Stimulated activated CD8-positive, alpha-beta memory T cell treated with anti-CD3 and anti-CD28 coated beads, Interleukin-15, amount 100 ng/mL, for 4 hours (primary cell): ENCODE measurements at places on chromosomes 5 and 9.

GRCh38 chr9:12461763-12462460 lies 231.3 kb upstream of the TYRP1 start:
- DNase-seq, result no peak

DNA sequence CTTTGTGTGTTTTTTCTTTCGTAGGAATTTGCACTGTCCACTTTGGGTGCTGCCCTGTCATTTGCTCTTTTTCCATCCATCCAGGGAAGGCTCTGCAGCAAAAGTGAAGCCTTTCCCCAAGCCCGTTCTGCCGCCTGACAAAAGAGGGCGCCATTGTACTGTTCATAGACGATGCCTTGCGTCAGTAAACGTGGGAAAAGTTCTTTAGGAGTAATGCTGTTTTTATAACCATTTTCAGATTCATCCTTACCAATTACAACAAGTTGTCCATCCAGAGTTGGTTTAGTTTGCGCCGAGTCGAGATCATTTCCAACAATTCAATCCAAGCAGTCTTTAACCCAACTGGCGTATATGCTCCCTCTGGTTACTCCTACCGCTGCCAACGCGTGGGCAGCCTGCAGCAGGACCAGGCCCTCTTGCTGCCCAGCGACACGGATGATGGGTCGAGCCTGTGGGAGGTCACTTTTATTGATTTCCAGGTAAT lies 34.3 kb upstream of the RPS23 start:
- no peak for DNase-seq

GRCh38 chr9:127109212-127109711 lies 13.2 kb downstream of the ANGPTL2 start:
- no peak for DNase-seq

- no peak for DNase-seq
Measured at GRCh38 chr5:71834601-71835000, 115.5 kb downstream of the CARTPT start.

DNA sequence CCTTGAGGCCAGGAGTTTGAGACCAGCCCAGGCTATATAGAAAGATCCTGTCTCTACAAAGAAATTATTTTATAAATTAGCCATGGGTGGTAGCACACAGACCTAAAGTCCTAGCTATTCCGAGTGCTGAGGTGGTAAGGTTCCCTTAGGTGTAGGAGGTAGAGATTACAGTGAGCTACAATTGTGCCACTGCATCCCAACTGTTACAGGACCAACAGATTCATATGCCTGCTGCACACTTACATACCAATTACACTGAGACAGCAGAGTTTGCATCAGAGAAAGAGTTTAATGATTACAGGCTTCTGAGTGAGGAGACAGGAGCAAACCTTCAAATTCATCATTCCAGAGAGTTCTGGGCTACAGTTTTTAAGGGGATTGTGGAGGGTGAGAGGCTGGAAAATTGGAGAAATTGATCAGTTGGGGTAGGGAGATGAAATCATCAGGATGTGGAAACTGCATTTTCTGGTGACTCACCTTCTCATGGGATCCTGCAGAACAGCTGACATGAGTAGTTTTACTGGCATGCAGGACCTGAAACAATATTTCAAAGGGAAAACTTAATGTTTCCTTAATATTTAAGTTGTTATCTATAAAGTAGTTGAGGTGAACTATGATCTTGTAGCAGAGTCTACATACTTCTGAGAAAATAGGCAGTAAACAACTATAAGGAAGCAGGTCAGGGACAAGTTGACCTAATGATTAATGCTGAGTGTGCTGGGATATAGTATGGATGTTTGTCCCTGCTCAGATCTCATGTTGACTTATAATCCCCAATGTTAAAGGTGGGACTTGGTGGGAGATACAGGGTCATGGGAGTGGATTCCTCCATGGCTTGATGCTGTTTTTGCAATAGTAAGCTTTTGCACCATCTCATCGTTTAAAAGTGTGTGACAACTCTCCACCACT lies 54.7 kb downstream of the ANXA2R start:
- DNase-seq, result no peak

DNA sequence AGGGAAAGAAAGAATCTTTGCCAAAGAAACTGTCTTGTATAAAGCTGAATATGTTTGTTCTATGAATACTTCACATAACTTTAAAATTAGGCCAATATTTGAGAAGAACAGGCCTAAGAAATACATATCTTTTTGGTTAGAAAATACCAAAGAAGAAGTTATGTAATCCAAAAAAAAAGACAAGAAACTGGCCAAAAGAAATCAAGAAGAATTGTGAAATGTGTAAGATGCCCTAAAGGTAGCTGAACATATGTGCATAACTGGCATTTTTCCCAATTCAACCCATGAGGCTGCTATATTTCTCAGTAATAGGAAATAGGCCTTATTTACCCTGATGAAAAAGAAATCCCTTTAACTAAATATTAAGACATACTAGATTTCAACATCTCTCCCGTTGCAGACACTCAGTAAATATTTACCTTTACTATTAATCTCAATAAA lies 290.0 kb downstream of the CETN3 start:
- no peak for DNase-seq

DNA sequence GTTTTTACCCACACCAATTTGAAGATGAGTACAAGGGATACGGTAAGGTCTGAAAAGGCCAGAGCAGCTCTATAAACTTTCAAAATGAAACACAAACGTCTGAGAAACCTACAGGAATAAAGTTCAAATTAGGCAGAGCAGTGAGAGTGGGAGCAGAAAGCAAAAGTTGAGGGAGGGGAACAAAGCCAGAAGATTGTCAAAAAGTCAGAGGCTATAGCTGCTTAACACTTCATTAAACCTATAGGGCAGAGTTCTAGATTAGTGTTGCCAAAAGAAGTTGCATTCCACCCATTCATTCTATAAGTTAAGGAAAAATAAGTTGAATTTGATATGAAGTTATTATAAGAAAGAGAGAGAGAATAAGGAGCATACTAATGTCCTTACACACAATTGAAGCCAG lies 309.6 kb upstream of the CD180 start:
- DNase-seq, result no peak

DNA sequence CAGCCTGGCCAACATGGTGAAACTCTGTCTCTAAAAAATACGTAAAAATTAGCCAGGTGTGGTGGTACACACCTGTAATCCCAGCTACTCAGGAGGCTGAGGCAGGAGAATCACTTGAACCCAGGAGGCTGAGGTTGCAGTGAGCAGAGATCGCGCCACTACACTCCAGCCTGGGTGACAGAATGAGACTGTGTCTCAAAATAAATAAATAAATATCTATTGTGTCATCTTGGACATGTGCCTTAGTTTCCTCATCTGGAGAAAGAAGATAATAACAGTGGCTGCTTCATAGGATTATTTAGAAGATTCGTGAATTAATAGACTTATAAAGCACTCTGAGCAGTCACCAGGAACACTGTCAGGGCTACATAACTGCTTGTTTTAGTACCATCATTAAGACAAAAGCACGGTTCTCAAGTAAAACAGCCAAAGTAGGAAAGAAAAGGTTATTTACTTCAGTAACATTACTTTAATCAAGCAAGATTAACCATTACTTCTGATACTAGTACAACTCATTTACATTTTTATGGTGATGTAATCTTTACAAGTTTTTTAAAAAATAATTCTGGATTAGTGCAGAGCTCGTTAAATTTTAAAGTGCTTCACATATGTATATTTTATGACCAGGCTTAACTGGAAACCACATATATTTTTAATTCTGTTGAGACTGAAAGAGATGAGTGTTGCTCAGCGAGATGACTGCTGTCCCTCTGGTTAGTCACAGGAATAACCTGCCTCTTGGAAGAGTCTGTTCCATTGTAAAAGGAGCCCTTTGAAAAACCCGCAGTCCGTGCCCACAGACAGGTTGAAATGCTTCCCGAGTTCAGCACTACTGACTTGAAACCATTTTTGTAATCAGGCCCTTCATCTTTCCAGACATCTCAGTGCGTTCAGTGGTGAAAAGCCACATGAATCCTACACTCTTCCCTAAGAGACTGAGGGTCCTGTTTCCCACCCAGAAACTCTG lies 36.7 kb downstream of the ANKH start:
- no peak for DNase-seq

DNA sequence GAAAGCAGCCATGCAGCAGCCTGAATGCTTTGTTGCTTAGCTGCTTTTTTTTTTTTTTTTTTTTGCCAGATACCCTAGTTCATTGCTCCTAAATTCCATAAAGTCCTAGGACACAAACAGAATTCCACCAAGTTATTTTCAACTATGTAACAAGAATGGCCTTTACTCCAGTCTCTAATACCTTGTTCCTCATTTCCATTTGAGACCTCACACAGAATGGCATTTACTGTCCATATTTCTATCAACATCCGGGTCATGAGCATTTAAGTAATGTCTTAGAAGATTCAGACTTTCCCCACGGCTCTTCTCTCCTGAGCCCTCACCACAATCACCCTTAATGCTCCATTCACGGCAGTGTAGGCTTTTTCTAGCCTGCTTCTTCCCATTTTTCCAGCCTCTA lies 31.7 kb upstream of the FBXW11 start:
- no peak for DNase-seq

- DNase-seq, result no peak
Measured at GRCh38 chr5:141814064-141814964, 63.9 kb downstream of the PCDH1 start.

DNA sequence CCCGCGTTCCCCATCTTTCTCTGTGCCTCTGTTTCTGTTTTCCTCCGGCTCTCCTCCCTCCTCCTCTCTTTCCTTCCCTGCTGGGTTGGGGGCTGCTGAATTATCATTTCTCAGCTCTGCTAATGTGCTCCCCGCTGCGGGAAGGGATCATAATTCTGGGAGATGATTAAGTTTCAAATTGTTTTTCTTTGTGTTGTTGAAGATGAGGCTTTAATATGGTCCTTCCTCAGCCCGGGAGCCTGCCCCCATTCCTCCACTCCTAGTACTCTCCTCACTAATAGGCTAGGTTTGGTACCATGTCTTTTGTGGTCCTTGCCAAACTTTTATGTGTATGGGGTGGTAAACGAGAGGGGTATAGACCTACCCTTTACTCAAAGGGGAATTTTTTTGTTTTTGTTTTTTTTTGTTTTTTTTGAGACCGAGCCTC lies 5.7 kb upstream of the PCDH1 start:
- DNase-seq, result no peak

DNA sequence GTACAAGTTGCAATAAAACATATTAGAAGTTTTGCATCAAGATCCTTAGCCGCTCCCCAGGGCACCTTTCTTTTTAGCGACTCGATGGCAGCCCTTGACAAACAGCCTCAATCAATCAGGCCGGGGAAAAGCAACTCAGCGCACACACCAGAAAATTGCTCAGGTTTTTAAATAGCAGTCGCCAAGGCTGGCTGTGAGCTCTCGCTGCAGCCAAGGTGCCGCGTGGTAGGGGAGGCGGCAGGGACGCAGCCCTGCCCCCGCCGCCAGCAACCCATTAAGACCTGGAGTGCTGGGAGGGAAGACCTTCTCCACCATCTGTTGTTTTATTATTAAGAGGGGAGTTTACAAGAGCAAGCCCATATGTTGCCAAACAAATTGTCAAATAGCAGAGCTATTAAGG lies 22.6 kb downstream of the ASS1 start:
- no peak for DNase-seq

DNA sequence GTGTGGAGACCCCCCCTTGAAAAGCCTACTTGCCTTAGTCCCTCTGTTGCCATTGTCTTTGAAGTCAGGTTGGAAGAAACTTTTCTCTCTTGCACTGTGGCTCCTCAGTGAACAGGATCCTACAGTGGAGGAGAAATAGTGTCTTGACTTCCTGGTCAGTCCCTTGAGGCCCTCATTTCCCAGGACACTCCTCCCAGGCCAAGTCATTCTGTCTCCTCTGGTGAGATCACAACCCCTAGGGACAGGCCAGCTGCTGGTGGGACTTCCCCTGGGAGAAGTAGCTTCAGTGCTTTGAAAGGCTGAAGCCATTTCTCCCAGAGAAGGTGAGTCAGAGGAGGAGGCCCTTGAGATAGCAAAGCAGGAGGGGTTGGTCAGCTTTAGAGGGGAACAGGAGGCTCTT lies 10.1 kb upstream of the GRIA1 start:
- no peak for DNase-seq

DNA sequence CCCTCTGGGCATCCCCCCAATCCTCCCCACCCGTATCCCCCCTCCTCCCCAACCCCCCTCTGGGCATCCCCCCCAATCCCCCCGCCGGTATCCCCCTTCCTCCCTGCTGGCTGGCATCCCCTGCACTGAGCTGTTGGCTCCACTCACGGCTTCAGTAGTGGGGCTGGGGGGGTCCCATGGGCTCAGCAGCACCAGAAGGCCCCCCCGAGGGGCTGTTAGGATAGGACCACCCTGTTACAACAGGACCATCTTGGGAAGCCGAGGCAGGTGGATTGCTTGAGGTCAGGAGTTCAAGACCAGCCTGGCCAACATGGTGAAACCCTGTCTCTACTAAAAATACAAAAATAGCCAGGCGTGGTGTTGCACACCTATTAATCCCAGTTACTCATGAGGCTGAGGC lies 42.4 kb downstream of the EXD3 start:
- no peak for DNase-seq

DNA sequence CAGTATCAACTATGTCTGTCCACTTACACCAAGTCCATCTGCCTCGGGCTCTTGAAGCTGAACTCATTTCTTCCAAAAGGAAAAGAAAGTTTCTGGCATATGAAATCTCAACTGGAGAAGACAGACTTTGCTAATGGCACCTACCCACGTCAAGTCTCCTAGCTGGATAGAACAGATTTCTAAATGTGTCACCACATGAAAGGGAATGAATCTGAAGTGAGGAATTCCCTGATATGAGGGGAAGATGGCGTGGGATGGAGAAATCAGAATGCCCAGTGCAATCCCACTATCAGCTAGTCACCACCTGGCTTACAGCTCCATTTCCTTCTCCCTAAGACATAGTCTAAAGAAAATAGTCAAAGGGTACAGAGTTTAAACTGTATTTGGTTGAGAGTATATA lies 144.7 kb downstream of the PAPPA start:
- no peak for DNase-seq
